ENCODE measurements at places on chromosomes 1 and 21.
A peak's percentile ranks its signal among the peaks of the same experiment; 100 is the strongest.

DNA sequence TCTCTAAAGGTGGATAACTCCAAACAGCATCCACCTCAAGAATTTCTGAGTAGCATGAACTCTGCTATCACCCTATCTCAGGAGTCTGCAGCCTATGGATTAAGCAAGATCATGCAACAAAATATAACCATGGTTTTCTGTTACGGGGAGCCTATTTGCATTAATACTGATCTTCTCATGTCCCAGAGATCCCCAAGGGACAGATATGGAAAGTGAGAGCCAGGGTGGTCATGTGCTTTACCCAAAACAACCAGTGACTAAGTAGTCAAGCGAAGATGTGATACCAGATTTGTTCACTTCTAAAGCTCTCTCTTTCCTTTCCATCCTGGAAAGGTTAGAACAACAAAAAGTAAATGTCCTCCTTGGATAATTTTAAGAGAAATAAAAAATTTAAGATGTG, 125.1 kb downstream of the PRRX1 start:
- DNase-seq: no peak

DNA sequence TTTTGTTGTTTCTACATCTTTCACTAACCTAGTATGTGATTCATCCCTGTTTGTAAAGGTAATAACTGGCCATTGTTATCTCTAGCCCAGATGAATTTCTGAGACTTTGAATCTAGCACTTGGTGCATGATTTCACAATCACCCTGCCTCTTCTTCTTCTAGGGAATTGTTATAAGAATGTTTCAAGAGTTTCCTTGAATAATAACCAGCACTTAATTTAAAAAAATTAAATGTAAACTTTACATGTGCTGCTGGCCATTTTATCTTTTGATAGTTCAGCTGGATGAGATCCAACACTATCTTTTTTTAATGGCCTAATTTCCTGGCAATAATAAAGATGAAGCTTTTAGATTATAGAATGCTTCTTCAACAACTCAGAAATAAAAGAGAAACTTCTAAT, 31.8 kb downstream of the UBE2U start:
- no peak for DNase-seq

- no peak for DNase-seq
These were observed 43.9 kb downstream of the SUSD4 start for GRCh38 chr1:223319905-223320580.

- no peak for DNase-seq
These were observed 61.1 kb downstream of the SLC45A1 start for GRCh38 chr1:8378981-8379470.

DNA sequence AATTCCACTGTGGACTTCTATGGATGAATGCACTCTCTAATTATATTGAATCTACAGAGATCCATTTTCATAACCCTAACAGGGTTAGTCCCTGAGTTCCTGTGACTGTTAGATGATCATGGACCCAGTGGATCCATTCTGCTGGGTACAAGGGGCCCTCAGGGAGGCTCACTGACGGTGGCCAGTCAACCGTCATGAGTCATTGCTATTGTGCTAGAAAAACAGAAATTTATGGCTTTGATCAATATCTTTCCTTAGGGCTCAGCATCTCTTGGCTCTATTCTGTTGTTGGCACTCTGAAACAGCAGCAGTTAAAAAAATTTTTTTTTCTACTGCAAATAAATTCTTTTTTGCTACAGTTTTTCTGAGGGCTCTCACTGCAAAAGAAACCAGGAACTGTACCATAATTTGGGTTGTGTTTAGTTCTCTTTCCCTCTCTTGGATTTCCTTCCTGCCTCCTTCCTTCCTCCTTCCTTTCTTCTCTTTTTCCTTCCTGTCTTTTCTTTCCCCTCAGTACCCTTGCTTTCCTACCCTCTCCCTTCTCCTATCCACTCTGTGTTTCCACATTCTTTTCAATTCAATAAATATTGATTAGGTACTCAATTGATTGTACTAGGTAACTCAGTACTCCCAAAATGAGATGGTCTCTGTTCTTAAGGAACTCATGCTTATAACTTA, 49.5 kb downstream of the UTP25 start:
- no peak for DNase-seq

DNA sequence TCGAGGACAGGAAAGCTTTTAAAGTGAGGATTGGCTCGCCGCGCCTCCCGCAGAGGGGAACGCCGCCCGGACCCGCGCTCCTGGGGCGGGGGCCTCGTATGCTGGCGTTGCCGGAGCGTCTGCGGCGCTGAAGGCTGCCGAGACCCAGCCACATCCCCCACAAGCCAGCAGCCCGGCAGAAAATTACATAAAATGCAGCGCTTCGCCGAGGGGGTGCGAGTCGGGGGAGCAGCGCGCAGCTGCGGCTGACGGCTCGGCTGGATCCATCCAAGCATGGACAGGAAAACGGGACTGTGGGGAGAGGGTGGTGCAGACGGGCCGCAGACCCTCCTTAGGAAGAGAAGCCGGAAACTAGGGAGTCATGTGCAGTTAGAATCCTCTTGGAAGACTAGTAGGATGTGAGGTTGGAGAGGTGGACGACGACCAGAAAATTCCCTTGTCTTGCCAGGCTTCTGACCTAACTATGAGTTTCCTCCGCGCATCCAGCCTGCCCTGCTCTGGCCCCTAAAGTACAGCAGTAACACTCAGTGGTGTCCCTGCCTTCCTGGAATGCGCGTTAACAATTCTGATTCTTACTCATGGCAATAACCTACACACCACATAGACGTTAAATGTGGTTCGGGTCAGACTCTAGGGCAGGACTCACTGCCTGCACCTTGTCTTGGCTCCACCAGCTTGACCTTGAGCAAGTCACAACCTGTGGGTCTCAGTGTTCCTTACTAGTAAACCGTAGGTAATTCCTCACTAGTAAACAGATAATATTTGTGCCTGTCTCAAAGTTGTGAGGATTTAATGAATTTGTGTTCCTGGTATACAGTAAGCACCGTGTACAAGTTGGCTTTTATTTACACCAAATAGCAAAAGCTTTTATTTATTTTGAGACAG, 953 bp upstream of the BRWD1 start:
- DNase-seq: peak; percentile 39

- DNase-seq: peak; percentile 69
These were observed at the start of gene PLEKHG5 for GRCh38 chr1:6491480-6491962. PLEKHG5 (minus strand) TSS chr1:6491667; CDS start chr1:6477571, 14,096 bp downstream.

DNA sequence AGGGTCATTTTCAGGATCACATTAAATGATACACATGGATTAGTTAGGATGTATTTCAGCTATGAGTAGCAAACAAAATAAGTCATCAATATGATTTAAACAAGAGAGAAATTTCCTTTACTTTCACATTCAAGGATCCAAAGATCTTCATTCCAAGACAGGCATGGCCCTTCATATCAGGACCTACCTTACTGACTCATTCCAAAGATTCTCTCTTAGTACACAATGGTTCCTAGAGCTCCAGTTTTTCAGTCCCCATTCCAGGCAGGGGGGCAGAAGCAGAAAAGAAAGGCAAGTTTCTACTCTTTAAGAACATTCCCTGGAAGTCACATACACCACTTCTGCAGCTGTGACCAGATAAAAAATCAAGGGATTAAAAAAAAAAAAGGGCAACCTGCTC, 23.7 kb downstream of the RGS2 start:
- DNase-seq: no peak

DNA sequence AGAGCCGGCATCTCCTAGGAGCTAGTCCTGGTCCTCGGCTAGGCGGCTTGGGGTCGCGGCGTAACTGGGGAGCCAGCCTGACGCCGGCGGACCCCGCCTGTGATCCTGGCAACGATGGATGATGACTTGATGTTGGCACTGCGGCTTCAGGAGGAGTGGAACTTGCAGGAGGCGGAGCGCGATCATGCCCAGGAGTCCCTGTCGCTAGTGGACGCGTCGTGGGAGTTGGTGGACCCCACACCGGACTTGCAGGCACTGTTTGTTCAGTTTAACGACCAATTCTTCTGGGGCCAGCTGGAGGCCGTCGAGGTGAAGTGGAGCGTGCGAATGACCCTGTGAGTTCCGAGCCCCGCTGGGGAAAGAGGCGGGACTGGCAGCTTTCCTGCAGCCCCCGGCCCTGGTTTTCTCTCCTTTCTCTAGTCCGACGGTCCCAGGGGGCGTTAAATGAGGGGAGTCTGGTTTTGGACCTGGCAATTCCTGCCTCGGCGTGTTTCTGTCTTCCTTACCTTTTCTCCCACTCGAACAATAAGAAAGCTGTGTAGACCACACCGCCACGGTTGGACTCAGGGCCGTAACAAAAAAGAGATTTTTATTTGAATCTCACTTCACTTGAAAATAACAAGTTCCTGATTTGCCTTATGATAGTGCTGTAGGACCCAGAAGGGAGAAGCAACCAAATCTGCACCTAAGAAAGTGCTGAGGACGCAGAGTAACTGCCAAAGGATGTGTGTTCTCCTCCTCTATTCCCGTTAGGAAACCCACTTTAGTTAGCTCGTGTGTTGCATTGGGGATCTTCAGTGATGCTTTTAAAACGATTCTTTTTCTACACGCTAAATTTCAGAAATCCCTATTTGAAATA, at the start of gene SPRTN:
Gene SPRTN, plus strand, starts transcription at position 24 of the 859 bp plus-strand sequence. Its CDS starts 91 bp downstream, at position 115.
- DNase-seq: peak; percentile 91

DNA sequence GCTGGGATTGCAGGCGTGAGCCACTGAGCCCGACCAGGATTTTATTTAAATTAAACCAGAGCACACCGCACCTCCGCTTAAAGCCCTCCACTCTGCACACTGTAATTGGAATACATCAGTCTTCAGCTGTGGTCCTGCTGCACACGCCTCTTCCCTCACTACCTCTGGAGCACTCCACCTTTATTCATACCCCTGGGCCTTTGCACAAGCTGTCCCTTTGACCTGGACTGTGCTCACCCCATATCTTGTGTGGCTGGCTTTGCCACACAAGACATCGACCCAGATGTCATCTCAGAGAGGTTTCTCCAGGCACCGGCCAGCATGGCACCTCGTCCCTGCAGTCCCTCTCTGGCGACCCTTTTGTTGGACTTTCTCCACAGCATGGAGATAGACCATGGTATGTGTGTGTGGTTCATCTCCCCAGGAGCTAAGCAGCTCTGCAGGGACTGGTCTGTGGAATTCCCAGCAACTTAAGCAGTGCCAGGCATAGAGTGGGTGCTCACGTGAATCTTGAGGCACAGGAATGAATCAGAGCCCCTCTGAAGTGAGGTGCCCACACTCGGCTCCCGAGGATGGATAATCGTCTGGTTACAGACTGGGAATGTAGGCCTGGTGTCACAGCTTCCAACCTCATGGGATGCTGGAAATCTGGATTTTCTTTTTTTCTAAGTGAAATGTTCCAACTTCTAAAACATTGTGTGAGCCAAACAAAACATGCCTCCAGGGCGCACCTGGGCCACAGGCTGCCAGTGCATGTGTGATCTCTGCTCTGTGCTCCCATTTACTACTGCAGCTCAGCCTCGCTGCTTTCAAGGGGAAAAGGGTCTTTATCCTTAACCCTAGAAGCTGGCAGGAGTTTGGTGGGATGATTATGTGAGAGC, 61.9 kb downstream of the EVA1C start:
- no peak for DNase-seq

DNA sequence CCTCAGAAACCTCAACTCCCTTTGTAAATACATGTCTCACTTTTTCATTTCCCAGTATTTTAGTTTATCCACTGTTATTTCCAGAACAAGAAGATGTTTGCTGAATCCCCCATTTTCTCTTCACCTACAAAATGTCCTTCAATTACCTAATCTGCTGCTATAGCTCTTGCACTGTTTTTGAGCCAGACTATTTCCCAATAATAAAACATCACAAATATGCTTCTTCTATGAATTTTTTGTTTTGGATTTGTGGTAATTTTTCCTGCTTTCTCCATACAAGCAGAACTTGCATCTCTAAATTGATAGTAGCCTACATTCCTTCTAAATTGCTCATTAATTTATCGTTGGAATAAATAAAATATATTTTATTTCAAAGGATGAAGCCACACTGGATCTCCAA, 199.6 kb upstream of the C1orf87 start:
- no peak for DNase-seq

DNA sequence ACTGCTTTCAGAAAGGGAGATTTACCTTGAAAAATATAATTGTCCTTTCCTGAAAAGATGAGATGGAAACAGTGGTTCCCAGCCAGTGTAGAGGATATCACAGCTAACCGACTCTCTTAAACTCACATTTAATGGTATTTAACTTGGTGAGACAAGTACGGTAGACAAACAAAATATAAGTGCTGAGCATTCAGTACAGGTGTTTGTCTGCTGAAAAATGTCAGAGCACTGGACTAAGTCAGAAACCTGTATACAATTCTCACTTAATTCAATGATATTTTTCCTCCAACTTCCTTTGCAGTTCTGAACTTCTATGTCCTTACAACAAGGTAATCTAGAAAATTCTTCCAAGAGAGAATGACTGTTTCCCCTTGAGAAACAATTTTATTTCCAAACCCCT, at the start of gene LCE1B:
Gene LCE1B, plus strand, starts transcription at position 301 of the 400 bp plus-strand sequence. CDS start 476 bp downstream, outside the sequence.
- no peak for DNase-seq

DNA sequence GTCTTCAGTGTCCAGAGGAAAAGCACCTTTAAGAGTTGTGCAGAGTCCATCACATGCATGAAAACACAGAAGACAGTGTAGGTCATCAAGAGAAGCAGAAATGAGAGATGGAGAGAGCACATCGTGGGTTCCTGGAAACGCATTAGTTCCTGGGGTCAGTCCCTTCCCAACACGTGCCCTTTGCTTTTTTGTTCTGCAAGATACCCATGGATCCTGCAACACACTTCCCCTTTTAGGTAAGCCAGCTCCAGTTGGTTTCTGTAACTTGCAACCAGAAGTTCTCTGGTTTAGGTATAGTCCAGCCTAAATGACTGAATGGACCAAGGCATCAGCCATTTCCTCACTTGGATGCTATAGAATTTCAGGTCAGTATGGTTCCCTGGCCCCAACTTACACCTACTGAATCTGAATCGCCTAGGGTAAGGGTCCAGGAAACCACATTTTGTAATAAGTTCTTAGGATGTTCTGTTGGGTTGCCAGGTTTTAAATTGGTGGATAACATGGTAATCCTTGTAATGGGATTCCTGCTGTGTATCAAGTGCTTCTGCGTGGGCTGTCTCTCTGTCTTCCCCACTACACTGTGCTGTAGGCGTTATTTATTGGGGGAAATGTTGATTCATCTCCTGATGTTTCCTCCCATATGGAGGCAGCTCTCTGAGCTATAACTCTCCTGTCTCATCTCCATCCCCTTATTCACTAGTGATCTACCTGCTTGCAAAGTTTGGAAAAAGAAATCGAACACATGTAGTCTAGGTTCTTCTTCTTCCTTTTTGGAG, 230.6 kb downstream of the TNR start:
- no peak for DNase-seq

DNA sequence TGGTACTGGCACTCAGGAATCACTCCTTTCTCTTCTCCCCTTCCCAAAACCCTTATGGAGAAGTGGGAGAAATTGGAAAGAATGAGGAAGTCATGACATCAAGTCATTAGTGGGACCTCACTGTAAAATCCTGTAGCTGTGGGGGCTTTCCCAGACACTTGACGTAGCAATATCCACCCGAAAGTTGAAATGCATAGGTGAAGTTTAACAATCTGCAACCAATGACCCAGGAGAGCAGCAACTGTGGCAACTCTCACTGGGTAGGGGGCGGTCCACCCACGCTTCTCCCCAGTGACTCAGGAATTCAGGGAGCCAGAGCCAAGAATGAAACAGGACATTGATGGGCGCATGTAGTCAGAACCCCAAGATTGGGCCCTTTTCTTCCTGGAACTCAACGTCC, 27.0 kb downstream of the ABCA4 start:
- no peak for DNase-seq
